Osteocyte (in vitro differentiated cells): ENCODE measurements at places on chromosomes 1 and 21. TPM values are rescaled to one million over a fixed set of nuclear protein-coding genes. Genes with fewer than 3 reads are reported as not detected.

Gene FAM72B
- 1.7 and 2.5 TPM in 2 replicates for total RNA-seq

Gene KRTAP26-1
- not detected in 2 replicates for total RNA-seq

Gene KRTAP19-4
- not detected in 2 replicates for total RNA-seq

Gene KRTAP21-2
- not detected in 2 replicates for total RNA-seq

Gene TSPAN2
- 3.1 and 3.5 TPM in 2 replicates for total RNA-seq

Gene EPHA8
- 0.51 and 0.55 TPM in 2 replicates for total RNA-seq

Gene RPAP2
- 29.0 and 32.6 TPM in 2 replicates for total RNA-seq

Gene GIPC2
- 0.08 TPM in 2 replicates for total RNA-seq

Gene SLAMF8
- not detected in 2 replicates for total RNA-seq

Gene PRR9
- not detected in 2 replicates for total RNA-seq

Gene LCE1A
- not detected in 2 replicates for total RNA-seq

Gene CYP4B1
- total RNA-seq, result not detected in 2 replicates

Gene MNDA
- not detected in 2 replicates for total RNA-seq

Gene ST6GALNAC5
- 2.6 and 3.7 TPM in 2 replicates for total RNA-seq

Gene CCDC185
- total RNA-seq, result not detected in 2 replicates

Gene PRRX1
- total RNA-seq, result 358 and 376 TPM in 2 replicates

Gene OR4F29
- total RNA-seq, result not detected in 2 replicates

Gene CCDC190
- 1.1 and 1.8 TPM in 2 replicates for total RNA-seq

Gene RAB3B
- total RNA-seq, result 8.2 and 8.3 TPM in 2 replicates

Gene LCE2D
- total RNA-seq, result not detected in 2 replicates

Gene NBPF6
- not detected in 2 replicates for total RNA-seq

Gene PDZK1
- total RNA-seq, result 0.31 and 0.40 TPM in 2 replicates

Gene PIK3CD
- 10.1 and 14.6 TPM in 2 replicates for total RNA-seq

Gene FASLG
- not detected in 2 replicates for total RNA-seq

Gene KPRP
- total RNA-seq, result not detected in 2 replicates

Gene FAM72D
- total RNA-seq, result 0.73 and 1.0 TPM in 2 replicates

Gene S100A7
- not detected in 2 replicates for total RNA-seq

Gene KIF26B
- total RNA-seq, result 8.6 and 8.8 TPM in 2 replicates

Gene LAMC2
- 3.5 and 3.6 TPM in 2 replicates for total RNA-seq

Gene LRRC53
- total RNA-seq, result not detected in 2 replicates

Gene LAMB3
- 2.6 and 4.1 TPM in 2 replicates for total RNA-seq

Gene OR2L2
- total RNA-seq, result 0.08 and 0.13 TPM in 2 replicates

Gene KNCN
- total RNA-seq, result not detected in 2 replicates

Gene LRRC3
- total RNA-seq, result 4.0 and 4.2 TPM in 2 replicates

Gene RNU1-2
- total RNA-seq, result 2,650 and 2,859 TPM in 2 replicates

Gene TMEM81
- total RNA-seq, result 3.6 and 3.9 TPM in 2 replicates

Gene S100A1
- total RNA-seq, result 1.1 TPM in 1 of 2 replicates, not detected in the other

Gene IPP
- total RNA-seq, result 21.9 and 24.9 TPM in 2 replicates

Gene OLFML3
- 36.5 and 37.0 TPM in 2 replicates for total RNA-seq

Gene CATSPERE
- 1.2 and 1.3 TPM in 2 replicates for total RNA-seq

Gene GPATCH3
- total RNA-seq, result 19.9 and 20.4 TPM in 2 replicates
